ENCODE measurements at places on chromosomes 5 and 9. TPM values are rescaled to one million over a fixed set of nuclear protein-coding genes. Genes with fewer than 3 reads are reported as not detected.

ZNF366 gene
- 13.8 TPM for total RNA-seq

C5orf63 gene
- total RNA-seq = 5.4 TPM

DNA sequence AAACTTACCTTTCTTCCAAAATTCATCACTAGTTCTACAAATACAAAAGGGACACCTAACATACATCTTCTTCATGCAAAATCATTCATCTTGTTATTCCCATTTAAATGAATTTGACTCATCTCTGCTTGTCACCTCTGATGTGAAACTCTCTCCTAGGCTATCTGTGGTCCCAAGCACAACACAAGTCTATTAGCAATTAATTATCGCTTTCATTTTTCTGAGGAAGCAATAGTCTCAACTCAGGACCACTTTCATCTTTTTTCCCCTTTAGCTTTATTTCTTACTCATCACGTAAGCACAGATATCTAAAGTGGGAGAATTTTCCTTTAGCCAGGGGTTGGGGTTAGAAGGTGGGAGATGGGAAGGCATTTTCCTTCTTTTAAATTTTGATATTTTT, 131.9 kb downstream of the ST8SIA4 start:
- DNase-seq = no peak

ZDHHC11B gene
- 6.9 TPM for total RNA-seq

PCDHGB7 gene
- total RNA-seq = 8.1 TPM

SPRY4 gene
- 79.7 TPM for total RNA-seq

DNA sequence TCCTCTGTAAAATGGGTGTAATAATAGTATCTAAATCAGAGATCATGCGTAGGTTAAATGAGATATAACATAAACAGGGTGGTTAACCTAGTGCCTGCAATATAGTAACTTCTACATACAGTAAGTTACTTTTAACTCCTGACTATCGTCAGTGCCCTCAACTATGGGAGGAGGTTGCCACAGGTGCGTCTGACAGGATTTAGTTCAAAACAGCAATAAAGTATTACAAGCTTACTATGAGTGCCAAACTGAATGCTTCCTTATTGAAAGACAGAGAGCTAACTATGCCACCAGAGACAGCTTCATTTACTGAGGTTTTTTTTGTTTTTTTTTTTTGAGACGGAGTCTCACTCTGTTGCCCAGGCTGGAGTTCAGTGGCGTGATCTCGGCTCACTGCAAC, 209.0 kb downstream of the ADAMTSL1 start:
- no peak for DNase-seq

All from mesenteric fat pad (tissue), 1 donor.